Activated T-cell treated with anti-CD3 and anti-CD28 coated beads, Interleukin-2, amount 50 U/mL, for 48 hours (primary cell): ENCODE measurements at places on chromosomes 4 and X.

GRCh38 chrX:139831017-139831416 is 101.8 kb downstream of the ATP11C start:
- DNase-seq: no peak

GRCh38 chr4:139253713-139254112 is 26.3 kb downstream of the MGARP start:
- DNase-seq: no peak

- no peak for DNase-seq
Measured at GRCh38 chrX:43805579-43805978, 76.7 kb downstream of the MAOB start.

DNA sequence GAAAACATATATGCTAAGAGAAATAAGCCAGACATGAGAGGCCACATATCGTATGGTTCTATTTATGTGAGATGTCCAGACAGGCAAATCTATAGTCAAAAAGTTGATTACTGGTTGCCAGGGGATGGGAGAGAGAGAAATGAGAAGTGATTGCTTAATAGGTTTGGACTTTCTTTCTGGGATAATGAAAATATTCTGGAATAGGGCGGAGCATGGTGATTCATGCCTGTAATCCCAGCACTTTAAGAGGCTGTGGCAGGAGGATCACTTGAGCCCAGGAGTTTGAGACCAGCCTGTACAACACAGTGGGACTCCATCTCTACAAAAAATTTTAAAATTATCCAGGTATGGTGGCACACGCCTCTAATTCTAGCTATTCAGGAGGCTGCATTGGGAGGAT is 22.4 kb downstream of the RBM47 start:
- DNase-seq: no peak

DNA sequence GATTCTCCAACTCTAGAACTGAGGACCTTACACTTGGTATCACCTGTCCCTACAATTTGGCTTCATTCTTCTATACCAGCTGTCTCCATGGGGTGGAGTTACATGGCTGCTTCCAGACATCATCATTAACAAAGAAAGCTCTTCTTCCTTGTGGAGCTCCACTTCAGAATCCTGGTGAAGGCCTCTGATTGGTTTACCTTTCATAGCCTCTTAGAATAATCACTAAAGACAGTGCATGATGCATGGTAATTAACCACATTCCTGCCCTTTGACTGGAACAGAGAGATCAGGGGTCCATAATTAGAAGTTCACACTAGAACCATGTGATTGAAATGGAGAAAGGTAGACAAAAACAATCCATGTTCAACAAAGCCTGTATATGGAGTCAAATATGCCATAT is 112.6 kb upstream of the ZNF827 start:
- DNase-seq: no peak

GRCh38 chr4:104015680-104016079 is 295.9 kb upstream of the TACR3 start:
- DNase-seq: no peak

GRCh38 chrX:17613979-17614588 is 123.2 kb upstream of the SCML1 start:
- DNase-seq: no peak
